K562 (cell line): ENCODE measurements at places on chromosomes 11 and 22.
A peak's percentile ranks its signal among the peaks of the same experiment; 100 is the strongest.

GRCh38 chr22:19714312-19715187 lies at the start of gene SEPTIN5:
TSS of gene SEPTIN5 (plus strand) at chr22:19714503. CDS start at chr22:19714589, 86 bp downstream.
- peak; percentile 84 for DNase-seq

- DNase-seq = no peak
Measured at GRCh38 chr11:62131170-62131464, 7.3 kb downstream of the INCENP start.

DNA sequence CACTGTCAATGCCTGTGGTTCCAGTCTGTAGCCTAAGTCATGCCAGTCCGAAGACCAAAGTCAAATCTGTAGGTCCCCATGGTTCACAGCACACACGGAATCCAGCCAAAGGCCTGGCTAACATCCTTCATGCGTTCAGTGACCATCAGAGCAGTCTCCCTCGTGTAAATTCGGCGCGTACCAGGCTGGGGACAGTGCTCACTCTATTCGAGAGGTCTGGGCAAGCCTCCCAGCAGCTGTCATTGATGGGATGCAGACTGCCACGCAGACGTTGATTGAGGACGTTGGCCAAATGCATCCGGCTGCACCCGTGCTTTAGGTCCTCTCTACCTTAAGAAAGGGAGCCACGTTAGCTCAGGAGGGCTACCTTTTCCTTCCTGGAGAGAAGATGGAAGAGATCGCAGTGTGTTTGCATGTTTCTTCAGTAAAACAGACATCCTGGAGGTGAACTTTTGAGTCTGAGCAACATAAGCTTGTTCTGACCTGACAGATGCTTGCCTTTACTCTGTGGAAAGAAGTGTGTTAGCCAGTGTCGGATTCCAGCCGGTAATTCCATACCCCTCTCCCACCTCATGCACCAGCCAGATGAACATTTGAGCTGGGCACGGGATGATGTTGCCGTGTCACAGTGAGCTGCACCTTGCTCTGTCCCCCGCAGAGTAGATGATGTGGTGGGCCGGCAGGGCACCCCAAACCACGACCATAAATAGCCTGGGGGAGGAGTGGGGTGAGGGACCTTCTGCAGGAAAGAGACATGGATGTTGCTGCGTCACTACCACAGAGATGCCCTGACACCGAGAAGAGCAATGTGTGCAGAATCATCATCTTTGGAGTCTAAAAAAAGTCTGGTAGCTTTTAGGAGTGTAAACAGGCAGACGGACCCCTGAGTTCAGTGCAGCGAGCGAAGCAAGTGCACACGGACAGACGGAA lies 12.2 kb downstream of the CTTN start:
- no peak for DNase-seq

DNA sequence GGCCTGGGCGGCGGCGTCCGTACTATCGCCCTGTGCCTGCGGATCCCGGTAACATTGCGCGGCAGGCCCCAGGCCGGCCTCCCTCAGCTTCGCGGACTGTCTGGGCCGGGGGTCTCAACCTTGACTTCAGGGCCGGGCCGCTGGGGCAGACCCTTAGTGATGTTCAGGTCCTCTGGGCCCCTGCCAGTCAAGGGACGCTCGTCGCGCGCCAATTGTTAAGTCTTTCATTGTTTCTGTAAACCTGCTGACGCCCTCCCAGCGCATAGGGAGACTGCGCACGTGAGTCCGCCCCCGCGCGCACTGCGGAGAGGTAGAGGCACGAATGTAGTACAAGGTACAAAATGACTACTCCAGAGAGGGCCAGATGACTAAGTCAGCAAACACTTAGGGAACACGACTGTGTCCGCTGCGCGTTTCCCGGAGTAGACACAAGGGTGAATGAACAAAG lies 451 bp upstream of the HDHD5 start:
- no peak for DNase-seq

DNA sequence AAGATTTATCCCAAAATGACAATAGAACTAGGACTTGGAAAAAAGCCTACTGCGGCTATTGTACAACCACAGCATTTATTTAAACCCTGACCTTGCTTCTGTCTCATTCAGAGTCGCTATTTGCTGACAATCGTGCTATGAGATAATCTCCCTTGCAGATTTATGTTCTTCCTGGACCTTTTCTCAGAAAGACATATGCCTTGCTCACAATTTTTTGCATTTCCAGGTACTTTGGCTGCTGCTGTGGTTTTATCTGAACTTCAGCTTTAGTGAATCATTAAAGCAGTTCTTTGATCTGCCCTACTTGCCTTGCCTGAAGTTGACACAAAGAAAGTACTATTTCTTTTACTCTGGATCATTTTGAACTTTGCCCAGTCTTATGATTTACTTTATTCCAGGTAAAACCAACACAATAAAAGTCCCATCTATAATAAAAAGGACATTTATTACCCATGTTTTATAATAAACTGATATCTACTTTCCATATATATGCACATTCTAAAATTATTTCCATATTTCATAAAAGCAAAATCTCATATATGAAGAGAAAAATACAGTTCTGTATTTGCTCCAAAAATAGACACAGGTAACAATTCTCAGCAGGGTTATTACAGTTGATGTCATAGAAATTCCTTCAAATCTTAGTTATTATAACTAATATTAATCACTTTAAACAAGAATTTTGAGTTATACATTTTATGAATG lies 63.4 kb upstream of the CARD18 start:
- DNase-seq = no peak

DNA sequence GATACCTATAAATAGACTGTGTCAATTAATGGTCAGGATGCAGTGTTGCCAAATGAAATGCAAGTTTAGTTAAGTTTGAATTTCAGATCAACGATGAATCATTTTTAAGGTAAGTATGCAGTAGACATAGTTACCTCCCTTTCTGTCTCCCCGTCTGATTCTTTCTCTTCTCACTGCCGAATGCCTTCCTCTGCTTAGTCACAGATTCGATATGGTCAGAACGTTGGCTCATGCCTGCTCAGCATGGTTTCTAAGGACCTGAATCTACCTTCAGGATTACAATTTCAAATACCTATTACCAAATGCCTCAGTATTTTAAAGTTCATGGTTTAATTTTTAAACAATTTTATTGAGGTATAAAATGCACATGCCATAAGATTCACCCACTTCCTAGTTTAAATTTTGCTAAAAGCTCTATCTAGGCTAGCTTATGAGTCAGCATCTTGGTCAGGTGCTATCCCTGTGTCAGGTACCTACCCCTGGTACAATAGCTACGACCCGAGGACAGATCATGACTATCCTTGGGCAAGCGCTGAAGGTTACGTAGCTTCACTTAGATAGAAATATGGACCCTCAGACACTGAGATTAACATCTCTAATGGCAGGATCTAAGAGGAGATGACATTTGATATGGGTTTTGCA lies 78.2 kb upstream of the SPON1 start:
- DNase-seq = no peak

DNA sequence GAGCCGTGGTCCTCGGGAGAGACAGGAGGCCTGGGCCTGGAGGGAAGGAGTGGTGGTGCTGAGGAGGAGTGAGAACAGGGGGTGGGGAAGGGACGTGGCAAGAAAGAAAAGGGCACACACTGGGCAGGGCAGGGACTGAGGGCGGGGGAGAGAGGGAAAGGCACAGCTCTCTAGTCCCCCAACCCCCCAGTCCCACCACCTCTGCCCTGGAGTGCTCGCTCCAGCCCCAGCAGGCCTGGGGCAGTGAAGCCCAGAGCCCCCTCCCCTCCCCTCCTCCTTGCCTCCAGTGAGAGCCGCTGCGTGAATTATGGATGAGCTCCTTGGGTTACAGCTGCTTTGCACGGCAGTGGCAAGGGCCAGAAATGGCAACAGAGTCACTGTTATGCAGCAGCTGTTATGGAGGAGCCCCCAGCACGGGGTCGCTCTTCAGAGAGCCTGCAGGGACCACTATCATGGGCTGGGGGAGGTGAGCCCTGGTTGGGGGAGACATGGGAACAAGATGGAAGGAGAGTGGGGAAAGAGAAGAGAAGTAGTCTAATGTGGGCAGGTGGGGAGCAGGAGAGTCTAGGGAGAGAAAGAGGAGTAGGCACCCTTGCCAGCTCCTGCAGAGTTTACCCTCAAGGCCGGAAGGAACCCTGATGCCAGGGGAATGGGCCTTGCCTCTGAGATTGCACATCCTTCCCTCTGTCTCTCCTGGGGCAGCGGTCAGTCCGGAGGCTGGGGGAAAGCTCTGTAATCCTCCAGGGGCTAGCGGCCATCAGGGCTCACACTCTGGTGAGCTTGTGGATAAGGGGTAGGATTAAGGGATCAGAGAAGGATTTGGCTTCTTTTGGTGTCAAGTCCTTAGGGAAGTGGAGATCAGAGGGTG lies 3.6 kb downstream of the RTN4RL2 start:
- no peak for DNase-seq

DNA sequence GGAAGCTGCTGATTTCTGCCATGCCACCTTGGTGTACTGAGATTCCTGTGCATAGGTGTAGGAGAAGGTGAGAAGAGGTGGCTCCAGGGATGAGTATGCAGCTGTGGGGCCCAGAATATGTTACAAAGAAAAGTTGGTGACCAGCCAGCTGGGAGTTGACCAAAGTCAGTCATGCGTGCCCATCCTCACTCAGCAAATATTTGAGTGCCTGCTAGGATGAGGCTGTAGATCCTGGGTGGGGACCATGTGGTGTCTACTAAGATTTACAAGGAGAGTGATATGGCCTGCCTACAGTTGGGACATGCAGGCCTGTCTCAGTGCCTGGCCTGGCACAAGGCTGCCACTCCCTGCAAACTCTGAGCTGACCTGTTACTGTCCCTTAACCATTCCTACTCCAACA lies 19.4 kb downstream of the RNF185 start:
- DNase-seq = no peak

- no peak for DNase-seq
Measured at GRCh38 chr11:1919391-1920127, at the start of gene TNNT3. TSS of gene TNNT3 (plus strand) at chr11:1919703. CDS start at chr11:1922875, 3,172 bp downstream.

- DNase-seq = peak; percentile 53
Measured at GRCh38 chr11:122202951-122203456, 87.0 kb upstream of the BLID start.

DNA sequence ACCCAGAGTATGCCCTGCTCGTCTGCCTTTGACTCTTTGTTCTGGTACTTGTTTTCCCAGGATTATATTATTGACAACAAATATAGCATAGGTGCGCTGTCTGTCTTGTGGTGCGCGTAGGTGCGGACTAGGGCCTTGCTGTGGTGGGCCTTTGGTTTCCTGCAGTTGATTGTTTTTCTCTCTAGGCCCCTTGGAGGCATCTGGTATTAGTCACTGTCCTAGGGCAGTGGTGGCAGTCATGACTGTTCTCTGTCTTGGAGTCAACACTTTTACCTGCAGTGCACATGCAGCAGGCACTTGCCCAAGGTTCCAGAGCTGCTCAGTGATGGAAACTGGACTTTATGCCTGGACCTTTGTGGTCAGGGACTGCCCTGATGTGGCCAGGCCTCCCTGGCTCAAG lies 18.6 kb downstream of the PPP6R2 start:
- DNase-seq = no peak

GRCh38 chr11:62909107-62909894 lies 11.9 kb downstream of the CHRM1 start:
- DNase-seq = peak; percentile 71

- no peak for DNase-seq
Measured at GRCh38 chr11:69156673-69157155, 979 bp downstream of the SMIM38 start.

DNA sequence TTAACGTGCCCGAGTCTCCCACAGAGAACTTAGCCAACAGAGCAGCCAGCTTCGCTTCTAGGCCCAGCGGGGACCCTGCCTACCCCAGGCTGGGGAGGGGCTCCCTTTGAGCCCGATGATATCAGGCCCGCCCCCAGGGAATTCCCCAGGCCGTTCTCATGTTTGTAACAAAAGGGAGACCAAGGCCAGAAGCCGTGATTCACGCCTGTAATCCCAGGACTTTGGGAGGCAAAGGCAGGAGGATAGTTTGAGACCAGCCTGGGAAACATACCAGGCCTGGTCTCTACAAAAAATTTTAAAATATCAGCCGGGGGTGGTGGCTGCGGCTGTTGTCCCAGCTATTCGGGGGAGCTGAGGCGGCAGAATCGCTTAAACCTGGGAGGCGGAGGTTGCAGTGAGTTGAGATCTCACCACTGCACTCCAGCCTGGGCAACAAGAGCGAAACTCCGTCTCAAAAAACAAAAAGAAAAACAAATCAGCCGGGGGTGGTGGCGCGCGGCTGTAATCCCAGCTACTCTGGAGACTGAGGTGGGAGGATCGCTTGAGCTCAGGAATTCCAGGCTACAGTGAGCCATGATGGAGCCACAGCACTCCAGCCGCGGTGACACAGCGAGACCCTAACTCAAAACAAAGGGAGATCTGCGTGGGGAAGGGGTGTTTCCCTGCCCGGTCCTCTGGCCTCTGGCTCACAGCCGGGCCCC lies 1.7 kb downstream of the DRD4 start:
- DNase-seq = no peak

- no peak for DNase-seq
Measured at GRCh38 chr11:112477581-112478317, 217.1 kb upstream of the PLET1 start.

DNA sequence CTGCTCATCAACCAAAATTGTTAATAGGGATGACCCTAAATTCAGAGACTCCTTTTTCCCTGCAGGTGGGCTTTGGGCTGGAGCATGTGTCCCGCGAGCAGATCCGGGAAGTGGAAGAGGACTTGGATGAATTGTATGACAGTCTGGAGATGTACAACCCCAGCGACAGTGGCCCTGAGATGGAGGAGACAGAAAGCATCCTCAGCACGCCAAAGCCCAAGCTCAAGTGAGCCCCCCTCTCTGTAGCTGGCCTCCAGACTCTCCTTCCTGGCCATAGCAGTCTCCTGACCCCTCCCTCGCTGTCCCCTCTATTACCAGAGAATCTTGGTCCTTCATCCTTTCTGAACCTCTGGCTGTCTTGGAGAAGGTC lies 47.9 kb upstream of the RAB1B start:
- DNase-seq = no peak

DNA sequence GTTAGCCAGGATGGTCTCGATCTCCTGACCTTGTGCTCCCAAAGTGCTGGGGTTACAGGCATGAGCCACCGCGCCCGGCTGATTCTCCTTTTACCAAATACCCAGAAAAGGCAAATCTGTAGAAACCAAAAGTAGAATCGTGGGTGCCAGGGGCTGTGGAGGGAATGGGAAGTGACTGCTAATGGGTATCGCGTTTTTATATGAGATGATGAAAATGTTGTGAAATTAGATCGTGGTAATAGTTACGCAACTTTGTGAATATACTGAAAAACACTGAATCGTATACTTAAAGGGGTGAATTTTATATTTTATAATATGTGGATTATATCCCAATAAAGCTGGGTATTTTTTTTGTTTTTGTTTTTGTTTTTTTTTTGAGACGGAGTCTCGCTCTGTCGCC lies 48.2 kb upstream of the CREB3L1 start:
- DNase-seq = no peak

- DNase-seq = no peak
Measured at GRCh38 chr22:24878969-24879368, 67.5 kb downstream of the LHFPL7 start.
